NCI-H187 treated with DMSO at 0.1 percent for 48 hours (cell line): ENCODE measurements at places on chromosomes 1 and 21.

- DNase-seq: no peak
Measured at GRCh38 chr21:31554511-31555022, 104.9 kb upstream of the SOD1 start.

- DNase-seq: no peak
Measured at GRCh38 chr1:26582836-26583460, 53.4 kb downstream of the RPS6KA1 start.

GRCh38 chr1:200802865-200803512 is 64.3 kb downstream of the CAMSAP2 start:
- no peak for DNase-seq

GRCh38 chr1:55074455-55074854 is 35.1 kb downstream of the PCSK9 start:
- no peak for DNase-seq

- no peak for DNase-seq
Measured at GRCh38 chr1:214753236-214753852, 150.3 kb downstream of the CENPF start.

- DNase-seq: no peak
Measured at GRCh38 chr21:43939443-43940328, 72.4 kb upstream of the TRAPPC10 start.

DNA sequence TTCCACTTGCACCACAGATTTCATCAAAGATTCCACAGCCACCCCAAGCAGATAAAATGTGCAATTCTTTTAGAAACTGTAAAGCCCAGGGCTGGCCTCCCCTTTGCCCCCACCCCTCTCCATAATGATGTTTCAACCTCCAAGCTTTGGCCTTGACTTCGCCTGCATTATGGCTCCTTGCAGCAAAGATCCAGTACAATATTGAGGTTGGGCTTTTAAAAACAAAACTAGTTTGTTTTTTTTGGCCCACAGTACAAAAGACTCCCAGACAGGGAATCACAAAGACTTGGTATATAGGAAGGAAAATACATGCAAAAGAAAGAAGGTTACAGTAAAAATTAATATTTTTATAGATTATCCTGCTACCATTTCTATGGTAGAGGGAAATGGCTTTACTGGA is 356.5 kb upstream of the PTBP2 start:
- DNase-seq: no peak

DNA sequence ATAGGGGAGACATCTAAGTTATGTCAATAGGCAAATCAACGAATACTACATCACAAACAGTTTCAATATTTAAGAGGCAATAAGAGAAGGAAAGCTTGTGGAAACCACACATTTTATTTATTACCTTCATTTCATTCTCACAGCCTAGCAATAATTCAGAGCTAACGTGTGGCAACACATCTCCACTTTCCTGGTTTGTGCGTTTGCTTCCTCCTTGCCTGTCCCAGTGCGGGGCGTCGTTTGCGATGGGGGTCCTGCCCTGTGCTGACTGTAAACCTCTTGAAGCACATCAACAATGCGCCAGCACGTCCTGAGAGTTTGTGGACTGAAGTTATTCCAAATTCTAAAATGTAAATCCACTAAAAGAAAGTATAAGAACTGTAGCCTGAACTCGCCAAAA is 14.4 kb upstream of the VPS26C start:
- DNase-seq: no peak

DNA sequence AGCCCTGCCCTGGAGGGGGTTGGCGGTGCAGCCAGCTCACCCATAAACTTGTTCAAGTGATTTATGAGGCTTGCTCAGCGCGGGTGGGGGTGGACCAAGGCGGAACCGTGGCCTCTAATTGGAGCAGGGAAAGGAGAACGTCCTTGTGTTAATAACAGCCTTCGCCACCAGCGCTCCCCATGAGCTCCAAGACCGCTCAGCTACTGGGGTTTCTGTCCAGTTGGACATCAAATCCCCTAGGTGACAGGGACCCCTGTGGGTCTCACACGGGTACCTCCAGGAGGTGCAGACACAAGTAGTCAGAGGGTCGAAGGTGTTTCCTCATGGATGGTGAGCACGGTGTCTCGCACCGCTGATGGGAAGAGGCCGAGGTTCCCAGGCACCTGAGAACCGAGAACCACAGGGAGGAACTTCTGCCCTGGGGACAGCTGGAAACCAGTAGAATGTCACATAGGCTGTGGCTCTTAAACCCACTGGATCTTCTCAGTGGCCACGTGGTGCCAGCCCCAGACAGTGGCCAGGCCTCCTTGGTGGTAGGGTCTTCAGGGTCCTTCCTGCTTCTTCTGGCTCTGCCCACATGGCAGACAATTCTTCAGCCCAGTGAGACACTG is 3.7 kb upstream of the ACTRT2 start:
- no peak for DNase-seq

- DNase-seq: no peak
Measured at GRCh38 chr1:197304638-197305200, 36.7 kb downstream of the CRB1 start.

GRCh38 chr1:166969074-166969677 is 6.2 kb downstream of the ILDR2 start:
- no peak for DNase-seq

DNA sequence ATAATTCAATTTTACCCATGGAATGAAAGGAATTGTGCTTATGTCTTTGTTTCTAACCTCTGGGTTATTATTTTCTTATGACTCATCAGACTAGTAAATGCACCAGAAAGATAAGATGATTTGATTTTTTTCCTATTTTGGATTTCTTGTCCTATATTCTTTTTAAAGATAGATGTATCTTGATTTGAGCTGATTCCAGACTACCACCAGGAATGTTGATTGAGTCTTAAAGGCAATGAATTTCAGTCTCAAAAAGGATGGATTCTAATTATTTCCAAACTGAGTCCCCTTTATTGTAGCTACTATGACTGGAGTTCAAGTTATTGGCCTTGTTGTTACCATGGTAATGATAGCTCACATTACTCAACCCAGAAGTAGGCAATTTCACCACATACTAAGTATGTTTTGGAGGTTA is 95.8 kb upstream of the RGS4 start:
- DNase-seq: no peak

GRCh38 chr1:20698195-20698910 is 19.5 kb downstream of the KIF17 start:
- DNase-seq: no peak

DNA sequence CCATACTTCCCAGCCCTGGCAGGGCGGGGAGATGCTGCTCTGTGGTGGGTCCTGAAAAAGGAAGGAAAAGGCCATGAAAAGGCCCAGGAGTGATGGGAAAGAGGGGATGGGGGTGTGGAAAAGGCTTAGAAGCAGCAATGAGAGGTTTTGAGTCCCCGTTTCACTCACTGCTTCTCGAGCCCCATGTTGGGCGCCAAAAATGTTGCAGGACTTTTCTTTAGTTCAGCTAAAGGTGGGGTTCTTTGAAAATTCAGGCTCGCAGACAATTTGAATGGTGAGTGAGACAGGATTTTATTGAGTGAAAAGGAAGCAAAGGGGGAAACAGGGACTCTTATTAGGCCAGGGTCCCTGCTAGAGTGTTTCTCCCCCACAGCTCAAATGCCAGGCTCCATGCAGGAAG is 93.1 kb downstream of the MRPS6 start:
- no peak for DNase-seq

DNA sequence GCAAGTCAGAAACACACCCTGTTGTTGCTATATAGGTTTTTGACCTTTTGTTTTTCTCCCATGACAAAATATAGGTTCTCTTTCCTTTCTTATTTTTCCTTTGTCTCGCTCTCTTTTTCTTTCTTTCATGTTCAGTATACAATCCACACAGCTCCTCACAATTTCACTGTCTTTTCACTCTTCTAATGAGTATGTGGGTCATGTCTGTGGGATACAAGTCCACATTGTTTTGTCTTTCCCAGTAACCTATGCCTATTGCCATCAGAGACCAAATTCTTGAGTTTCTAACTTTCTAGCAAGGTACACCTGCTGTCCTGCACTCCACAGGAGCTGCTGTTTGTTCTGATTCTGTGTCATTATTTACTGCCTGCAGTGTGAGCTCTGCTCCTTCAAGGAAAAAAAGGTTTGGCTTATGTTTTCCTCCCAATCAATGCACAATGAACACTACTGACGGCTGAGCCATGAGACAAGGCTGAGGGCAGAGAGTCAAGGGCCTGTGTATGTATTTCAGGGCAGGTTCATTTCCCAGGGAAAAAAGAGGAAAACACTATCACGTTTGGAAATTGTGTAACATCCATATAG is 453.8 kb downstream of the NEGR1 start:
- no peak for DNase-seq
